AG04450 (cell line): ENCODE measurements at places on chromosomes 5 and 9. TPM values are rescaled to one million over a fixed set of nuclear protein-coding genes. Genes with fewer than 3 reads are reported as not detected.

DNA sequence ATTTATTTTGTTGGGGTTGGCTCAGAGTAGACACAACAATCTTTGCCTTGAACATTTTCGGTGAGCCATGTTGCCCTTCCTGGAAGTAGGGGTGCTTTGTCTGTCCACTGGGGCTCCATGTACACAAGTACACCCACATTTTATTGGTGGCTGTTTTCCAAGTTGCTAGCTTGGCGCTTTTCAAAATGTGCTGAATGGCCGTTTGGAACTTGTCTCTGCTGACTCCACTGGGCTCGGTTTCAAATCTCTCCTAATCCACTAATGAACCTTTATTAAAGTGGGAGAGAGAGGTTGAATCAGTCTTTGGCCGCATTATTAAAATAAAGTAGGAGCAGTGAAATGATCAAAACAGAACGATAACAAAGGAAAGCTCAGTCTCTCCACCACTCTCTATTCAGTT is 64.6 kb upstream of the TAF11L2 start:
- DNase-seq, result no peak

- DNase-seq, result no peak
Observed at GRCh38 chr5:31169379-31169778, 24.1 kb upstream of the CDH6 start.

DNA sequence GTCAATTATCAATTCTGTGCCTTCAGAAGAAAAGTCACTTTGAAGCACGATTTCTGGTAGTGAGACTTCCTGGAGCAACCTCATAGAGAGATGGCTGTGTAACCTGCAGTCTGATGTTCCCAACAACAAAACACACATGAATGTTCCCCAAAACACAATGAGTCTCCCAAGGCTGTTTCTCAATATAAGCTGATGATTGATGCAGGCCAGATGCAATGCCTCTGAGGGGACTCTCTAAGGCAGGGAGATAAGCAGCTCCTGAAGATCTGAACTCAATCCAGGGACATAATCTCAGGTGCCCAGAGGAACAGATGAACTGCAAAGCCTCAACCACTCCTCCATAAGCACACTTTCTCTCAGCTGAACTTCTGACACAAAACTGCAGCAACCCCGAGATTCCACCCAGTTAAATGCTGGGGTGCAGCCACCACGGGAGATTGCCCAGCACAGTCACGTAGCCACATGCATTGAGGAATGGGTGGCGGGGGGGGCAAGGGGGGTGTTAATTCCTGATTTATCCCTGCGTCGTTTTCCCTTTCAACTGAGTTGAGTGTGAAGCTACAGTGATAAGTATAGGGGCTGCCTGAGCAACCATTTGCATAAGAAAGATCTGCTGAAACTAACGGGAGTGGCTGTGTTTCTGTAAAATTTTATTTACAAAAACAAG is 122.7 kb upstream of the RASEF start:
- no peak for DNase-seq

- no peak for DNase-seq
Observed at GRCh38 chr9:113674436-113674835, 201.7 kb upstream of the ZNF618 start.

- DNase-seq, result no peak
Observed at GRCh38 chr9:33311953-33312352, 21.6 kb downstream of the NFX1 start.

- DNase-seq, result no peak
Observed at GRCh38 chr9:84271921-84272556, 68.5 kb downstream of the SLC28A3 start.

GRCh38 chr5:746258-746761 is 38.2 kb downstream of the ZDHHC11B start:
- DNase-seq, result no peak

Gene BNC2
- polyA plus RNA-seq, result 46.8 and 49.0 TPM in 2 replicates

Gene ASS1
- 99.5 and 115 TPM in 2 replicates for polyA plus RNA-seq

Gene NCS1
- polyA plus RNA-seq, result 68.3 and 69.9 TPM in 2 replicates

Gene ACER2
- 1.6 and 2.3 TPM in 2 replicates for polyA plus RNA-seq
